ENCODE measurements at places on chromosomes 1 and 21.

- no peak for DNase-seq
Measured at GRCh38 chr1:7026169-7026568, 240.9 kb downstream of the CAMTA1 start.

DNA sequence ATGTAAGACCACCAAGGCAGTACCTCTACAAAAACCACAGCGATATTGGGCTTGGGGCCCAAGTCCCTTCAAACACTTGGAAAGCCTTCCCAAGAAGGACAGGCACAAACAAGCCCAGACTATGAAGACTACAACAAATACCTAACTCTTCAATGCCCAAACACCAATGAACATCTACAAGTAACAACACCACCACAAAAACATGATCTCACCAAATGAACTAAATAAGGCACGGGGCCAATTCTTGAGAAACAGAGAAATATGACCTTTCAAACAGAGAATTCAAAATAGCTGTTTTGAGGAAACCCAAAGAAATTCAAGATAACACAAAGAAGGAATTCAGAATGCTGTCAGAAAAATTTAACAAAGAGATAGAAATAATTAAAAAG, 86.8 kb downstream of the COL24A1 start:
- DNase-seq: no peak

DNA sequence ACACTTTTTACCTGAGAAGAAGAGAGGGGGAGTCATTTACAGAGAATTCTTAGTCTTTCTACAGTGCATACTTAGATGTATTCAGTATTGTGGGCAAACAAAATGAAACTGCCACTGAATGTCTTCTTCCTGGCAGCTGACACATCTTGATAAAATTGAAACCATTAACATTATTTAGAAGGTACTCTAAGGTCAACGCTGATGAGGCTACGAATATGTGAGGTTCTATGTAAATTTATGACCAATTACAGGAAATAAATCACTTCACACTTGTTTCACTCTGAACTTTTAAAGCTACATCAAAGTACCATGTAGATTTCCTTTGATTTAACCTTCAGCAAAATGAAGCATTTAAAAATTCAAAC, 51.3 kb upstream of the GFI1 start:
- no peak for DNase-seq

DNA sequence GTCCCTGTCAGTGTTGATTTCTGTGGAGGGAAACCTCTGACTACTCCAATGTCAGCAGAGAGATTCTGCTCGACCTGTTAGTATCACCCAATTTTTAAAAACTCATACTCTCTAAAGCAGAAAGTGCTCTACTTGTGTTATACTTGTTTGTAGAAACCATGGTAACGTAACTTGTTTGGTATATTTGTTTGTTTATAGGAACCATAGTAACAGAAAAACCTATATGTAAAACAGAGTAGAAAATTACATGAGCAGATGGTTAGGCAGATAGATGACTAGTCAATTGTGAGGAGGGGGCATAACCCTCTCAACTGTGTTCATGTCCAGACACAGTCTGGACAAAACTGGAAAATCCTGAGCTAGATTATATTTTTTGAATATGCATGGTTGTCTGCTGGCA, 6.7 kb downstream of the TRIM45 start:
- no peak for DNase-seq

DNA sequence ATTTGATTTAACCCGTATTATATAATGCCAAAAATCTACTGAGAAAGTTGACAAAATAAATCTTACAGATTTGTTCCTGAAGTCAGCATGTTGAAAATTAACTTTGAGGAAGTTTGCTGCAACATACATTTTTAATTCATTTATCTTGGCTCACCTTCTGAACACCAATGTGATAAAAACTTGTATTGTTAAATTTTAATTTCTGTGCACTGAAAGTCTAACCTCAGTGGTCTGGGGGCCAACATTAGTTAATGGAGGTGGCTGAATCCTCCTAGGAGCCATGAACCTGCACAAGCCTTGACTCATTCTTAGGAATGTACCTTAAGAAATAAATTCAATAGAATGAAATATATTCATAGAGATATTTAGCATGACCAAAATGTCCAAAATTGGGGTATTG, 95.3 kb downstream of the ADSS2 start:
- DNase-seq: no peak

GRCh38 chr1:185535621-185536020, 198.6 kb upstream of the HMCN1 start:
- DNase-seq: no peak

DNA sequence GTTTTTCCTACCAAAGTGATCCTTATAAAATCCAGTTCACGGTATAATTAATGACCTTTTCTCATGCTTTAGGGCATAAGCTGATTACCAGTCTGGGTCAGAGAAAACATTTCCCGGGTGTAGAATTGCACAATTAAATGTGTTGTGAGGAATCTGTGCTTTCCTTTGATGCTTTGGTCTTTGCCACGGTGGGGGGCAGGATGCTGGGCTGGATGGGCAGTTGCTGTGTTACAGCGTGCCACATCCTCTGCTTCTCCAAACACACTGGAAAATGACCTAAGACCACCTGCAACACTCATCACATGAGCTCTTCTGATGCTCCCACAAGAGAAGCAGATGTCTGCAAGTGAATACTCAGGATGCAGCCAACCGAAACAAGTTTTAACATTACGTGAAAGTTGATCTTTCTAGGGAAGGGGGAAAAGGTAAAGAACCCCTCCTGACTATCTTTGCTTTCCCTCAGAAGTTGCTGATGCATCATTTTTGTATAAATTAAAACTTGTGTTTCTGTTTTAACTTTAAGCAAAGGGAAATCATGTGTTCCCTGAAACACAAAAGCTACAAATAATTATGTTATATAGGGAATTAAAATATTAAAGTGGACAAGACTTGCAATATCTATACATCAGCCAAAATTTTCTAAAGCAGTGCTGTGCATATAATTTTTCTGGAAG, 515.3 kb upstream of the NR5A2 start:
- no peak for DNase-seq

GRCh38 chr1:63866084-63866483, 92.3 kb downstream of the ROR1 start:
- no peak for DNase-seq

DNA sequence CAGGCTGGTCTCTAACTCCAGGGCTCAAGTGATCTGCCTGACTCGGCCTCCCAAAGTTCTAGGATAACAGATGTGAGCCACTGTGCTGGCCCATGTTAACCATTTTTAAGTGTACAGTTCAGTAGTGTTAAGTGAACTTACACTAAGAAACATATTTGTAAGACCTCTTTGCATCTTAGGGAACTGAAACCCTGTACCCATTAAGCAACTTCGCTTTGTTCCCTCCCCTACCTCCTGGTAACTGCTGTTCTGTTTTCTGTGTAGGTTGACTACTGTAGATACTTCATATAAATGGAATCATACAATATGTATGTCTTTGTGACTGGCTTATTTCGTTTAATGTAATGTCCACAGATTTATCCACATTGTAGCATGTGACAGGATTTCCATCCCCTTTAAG, 11.0 kb downstream of the NUDC start:
- DNase-seq: no peak

DNA sequence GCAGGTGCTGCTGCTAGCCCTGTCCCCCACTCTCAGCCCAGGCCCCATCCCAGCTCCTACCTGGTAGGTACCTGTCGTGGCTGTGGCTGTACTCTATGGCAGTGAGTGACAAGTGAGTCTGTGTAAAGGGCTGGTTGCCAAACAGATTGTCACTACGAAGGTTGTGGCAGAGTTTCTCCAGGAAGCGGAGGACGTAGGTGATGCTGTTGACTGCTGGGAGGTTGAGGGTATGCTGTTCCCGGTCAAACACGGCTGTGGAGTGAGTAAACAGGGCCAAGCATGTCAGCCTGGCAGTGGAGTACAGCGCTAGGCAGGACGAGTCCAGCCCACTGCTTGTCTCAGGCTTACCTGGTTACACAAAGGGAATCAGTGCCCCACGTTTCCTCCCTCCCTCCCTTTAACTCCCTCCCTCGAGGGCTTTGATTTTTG, 24.8 kb upstream of the SLFNL1 start:
- no peak for DNase-seq

Data from midbrain (tissue), 1 donor.